ENCODE measurements at places on chromosomes 1 and 21. TPM values are rescaled to one million over a fixed set of nuclear protein-coding genes. Genes with fewer than 3 reads are reported as not detected.

GRCh38 chr1:63770381-63770780 lies 3.4 kb upstream of the ROR1 start:
- H3K4me1 ChIP-seq, result peaks cover 4% of the 10 kb centered on the region
- no peak overlapping the region for H3K27ac ChIP-seq
- H3K4me3 ChIP-seq, result no peak overlapping the region
- H3K27me3 ChIP-seq, result no peaks in the 10 kb centered on the region

DNA sequence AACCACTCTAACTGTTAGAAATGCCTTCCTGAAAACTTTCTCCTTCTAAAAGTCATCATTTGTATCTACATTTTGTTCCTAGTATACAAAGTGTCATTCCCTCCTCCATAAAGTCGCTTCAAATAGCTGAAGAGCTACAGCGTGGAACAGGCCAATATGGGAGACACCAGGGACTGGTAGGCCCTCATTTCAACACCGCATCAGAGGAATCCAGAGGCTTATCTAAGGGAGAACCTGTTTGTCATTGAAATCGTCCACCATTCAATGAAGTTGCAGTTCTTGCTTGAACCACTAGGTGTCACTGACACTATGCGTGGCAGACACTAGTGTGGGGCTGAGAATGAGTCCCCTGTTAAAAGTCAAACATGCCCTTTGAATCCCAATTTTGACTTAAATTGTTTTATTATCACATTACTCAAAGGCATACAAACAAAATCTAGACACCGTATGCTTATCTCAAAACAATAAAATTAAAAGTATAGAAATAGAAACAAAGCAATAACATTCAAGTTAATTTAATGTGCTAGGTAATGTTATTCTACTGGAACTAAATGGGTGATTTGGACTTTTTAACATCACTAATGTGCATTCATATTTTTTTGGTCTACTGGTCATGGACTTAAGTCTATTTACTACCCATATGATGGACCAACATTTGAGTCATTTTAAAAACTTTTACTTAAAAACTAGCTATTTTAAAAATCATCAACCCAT lies 182.3 kb downstream of the FCRL5 start:
- no peak for DNase-seq
- H3K36me3 ChIP-seq, result no peaks in the 10 kb centered on the region
- no peaks in the 10 kb centered on the region for H3K4me1 ChIP-seq

- no peak overlapping the region for H3K4me3 ChIP-seq
- H3K4me1 ChIP-seq, result peaks cover 15% of the 10 kb centered on the region
- H3K36me3 ChIP-seq, result no peaks in the 10 kb centered on the region
Observed at GRCh38 chr21:41365377-41366107, 3.7 kb downstream of the MX2 start.

- H3K4me1 ChIP-seq, result no peaks in the 10 kb centered on the region
- H3K27me3 ChIP-seq, result no peaks in the 10 kb centered on the region
- peaks cover 5% of the 10 kb centered on the region for H3K36me3 ChIP-seq
- no peak for DNase-seq
- H3K27ac ChIP-seq, result no peak overlapping the region
Observed at GRCh38 chr1:97451944-97452343, 468.9 kb downstream of the DPYD start.

DNA sequence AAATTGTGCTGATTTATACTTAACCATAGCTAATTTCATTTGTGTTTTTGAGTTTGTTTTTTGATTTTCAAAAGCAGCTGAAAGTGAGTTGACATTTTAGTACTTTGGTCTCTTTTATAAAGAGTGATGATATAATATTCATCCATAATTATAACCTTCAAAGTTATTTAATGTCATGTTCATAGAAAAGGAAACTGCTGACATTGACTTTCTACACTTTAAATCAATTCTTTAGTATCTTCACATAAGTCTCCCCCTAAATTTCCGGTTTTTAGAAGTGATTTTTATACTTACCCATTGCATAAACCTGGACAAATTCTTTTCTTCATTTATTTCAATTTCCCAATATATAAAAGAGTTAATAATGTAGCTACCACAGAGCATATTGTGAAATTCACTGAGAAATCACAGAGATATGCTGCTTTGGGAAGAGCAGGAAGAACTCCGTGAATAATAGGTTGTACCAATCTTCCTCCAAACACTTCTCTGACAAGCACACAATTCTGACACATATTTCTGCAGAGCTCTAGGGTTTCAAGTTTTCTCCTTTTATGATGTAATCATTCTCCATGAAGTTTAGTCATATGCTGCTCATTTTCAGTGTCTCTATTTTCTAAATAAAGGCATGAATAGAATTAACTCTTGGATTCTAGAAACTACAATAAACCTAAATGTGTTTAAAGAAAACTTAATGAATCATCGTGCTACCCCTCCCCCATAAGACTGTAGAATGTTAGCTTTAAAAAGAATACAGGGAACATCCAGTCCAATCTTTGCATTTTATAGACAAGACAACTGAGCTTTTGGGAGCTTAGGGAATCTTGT lies 25.6 kb upstream of the CDC42BPA start:
- H3K36me3 ChIP-seq, result no peaks in the 10 kb centered on the region
- H3K4me3 ChIP-seq, result no peak overlapping the region
- no peaks in the 10 kb centered on the region for H3K27me3 ChIP-seq
- peaks cover 7% of the 10 kb centered on the region for H3K4me1 ChIP-seq
- DNase-seq, result no peak

The CA14 gene
- 0.55 TPM for total RNA-seq

The IL23R gene
- total RNA-seq, result 0.20 TPM

DNA sequence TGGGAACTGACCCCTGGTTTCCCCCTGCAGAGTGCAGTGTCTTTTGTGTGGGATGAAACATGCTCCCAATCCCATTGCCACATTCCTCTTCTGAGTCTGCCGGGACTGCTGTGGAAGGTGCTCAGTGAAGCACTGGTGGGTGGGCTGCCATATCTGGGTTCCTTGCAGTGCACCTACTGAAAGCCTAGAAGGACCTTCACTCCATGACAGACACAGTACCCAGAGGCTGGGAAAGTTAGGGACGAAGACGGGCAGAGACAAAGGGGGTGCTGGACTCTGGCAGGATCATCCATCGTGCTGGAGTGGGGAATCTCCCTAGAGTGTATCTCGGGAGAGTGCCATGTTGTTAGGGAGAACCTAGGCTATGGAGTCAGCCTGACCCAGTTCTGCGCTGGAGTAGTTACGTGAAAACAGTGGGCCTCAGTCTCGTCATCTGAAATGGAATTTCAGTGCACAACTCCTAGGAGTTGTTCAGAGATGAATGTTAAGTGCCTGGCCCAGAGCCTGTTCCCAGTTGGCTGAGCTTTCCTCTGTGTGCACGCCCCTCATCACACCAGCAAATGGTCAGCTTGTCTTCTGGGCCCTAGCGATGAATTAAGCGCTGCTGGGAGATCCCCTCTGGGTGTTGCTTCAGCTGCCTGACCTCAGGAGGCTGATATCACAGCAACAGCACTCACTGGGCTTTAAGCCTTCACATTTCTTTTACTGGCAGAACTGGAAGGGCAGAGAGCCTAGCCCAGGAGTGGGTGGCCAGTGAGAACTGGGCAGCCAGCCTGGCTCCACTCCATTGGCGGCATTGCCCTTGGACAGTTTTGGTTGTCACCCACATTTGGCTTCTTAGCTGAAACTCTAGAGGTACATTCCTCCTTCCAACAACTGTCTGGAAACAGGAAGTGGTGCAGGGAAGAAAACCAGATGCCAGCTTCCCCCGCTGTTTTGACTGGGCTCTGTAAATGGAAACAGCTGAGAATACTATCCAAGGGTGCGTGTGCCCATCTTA lies 479.8 kb upstream of the VAMP3 start:
- H3K27me3 ChIP-seq, result no peaks in the 10 kb centered on the region
- no peak overlapping the region for H3K4me3 ChIP-seq
- no peak overlapping the region for H3K27ac ChIP-seq
